ENCODE measurements at places on chromosomes 6 and 20.

DNA sequence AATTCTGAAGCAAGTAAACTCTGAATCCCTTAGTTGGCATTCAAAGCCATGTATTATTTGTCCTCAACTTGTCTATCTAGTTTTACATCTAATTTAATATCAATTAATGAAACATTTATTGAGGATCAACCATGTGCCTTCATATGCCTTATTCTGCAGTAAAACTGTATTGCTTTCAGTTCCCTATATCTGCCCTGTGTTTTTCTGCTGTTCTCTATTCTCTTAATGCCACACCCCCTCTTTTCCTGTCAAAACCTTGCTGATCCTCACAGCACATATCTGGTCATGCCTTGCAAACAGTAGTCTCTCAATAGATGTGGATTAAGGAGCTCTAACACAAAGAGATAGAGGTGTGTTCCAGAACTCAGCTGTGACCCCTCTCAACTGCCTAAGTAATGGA lies 2.0 kb downstream of the FIG4 start:
- no peak for DNase-seq

DNA sequence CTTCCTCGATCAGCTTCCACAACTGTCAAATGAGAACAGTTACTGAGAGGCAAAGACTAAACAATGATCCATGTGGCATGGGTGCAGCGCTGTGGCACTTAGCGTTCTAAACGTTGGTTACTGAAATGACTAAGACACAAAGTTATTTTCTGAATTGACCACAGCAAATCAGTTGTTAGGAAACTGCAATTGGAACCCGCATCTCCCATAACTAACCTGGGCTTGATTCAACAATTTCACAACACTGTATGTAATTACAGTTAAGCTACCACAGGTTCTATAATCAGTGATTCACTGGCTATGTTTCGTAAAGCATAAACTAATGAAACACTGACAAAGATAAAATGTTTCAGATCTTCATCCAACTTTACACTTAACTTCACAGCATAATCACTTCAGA lies 12.5 kb downstream of the WDR27 start:
- DNase-seq: no peak

- DNase-seq: no peak
Observed at GRCh38 chr6:79824202-79824601, 123.2 kb downstream of the ELOVL4 start.

DNA sequence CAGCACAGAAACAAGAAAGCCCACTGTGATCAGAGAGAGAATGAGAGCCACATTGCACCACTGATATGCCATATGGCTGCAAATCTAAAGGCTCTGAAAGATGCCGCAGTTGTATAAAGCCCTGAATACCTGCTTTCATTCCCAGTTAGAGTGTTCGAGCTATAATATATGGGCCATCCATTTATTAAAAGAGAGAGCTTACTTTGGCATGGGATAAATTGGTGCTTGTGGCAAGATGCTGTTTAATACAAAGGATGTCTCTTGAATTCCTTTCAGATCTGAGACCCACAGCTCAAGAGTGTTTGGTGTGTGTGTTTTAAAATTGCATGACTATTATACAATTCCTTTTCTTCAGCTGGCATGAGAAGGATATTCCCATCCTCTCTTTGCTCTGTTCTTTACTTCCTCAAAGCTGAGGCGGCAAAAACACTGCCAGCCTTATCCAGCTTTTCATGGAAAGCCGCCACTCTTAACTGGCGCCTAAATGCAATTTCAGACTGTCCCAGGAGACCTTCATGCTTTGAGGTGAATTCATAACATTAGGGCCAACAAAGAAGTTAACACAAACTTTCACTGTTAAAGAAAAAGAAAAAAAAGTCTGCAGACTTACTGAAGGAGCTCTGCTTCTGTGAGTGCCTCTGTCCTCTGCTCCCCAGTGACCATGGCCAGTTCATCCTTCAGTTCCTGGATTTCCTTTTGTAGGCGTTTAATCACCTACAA lies 147.6 kb downstream of the KIF6 start:
- DNase-seq: no peak

DNA sequence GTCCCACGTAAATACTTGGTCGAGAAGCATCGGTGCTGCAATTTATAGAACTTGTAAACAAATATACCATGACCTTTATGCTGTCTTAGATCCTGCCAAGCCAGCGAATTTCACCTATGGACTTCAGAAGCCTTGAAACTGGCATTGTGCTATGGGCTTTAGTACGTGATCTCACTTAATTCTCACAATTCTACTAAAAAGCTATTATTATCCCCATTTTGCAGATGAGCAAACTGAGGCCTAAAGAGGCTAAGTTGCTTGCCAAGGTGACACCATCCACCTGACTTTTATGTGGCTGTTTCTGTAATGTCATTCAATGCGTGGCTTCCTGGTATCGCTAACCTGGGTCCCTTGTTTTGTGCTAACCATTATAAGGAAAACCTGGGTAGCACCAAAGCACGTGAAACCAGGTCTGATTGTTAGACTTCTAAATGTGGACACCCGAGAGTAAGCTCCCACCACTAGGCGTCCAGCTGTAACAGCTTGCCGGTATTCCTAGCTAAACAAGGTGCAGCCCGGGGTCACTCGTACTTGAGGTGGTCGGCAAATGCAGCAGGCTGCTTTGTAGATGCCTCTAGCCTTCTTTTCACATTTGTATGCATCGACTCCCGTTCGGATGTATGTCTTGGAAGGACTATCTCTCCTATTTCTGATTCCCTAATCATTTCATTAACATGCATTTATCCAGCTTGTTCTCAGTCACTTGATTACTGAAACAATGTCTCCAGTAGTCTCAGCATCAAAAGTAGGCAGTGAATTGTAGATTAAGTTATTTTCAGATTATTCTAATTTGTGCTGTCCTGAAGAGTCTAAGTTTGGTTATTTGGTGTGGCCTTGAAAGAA lies 1.1 kb downstream of the SYNJ2 start:
- DNase-seq: no peak

DNA sequence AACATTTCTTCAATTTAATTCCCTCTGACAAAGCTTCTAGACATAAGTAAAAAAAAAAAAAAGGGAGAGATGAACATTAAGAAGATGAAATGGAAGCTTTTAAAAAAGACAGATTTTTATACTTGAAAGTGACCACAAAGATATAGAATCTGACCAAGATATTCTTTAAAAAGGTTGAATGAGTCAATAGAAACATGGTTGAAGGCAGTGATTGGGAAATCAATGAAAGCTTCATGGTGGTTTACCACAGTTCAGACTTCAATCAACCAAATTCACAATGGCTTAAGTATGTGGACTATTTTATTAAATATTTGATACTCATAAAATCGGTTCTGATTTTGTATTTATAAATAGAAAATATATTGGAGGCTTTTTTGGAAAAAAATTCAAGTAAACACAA lies 248.4 kb upstream of the HSF2 start:
- no peak for DNase-seq

- no peak for DNase-seq
Observed at GRCh38 chr6:306641-307061, 14.4 kb downstream of the DUSP22 start.
